ENCODE measurements at places on chromosomes 5 and 9.

GRCh38 chr9:21357479-21358460, 7.1 kb upstream of the IFNA6 start:
- no peak for DNase-seq

GRCh38 chr5:91162534-91163381, 220.4 kb downstream of the ARRDC3 start:
- DNase-seq = no peak

DNA sequence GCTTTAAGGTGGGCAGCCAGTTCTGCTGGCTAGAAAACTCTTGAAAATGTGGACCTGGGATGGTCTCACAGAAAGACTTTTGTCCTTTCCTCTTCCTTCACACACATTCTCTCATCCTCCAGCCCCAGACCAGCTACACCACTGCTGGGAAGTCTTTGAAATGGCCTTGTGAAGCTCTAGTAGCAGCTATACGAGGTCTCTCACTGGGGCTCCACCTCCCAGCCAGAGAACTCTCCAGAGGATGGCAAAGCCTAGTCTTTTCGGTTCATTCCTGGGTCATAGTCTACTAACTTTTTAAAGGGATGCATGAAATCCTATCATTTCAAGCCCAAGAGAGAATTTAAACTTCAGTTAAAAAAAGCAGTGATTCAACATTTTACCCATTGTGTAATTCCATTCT, 133.9 kb upstream of the ERCC6L2 start:
- no peak for DNase-seq

GRCh38 chr5:156798201-156798600, 51.9 kb upstream of the PPP1R2B start:
- DNase-seq = no peak

GRCh38 chr5:102451082-102451481, 47.7 kb downstream of the SLCO6A1 start:
- DNase-seq = no peak

- DNase-seq = no peak
Measured at GRCh38 chr5:51661646-51662265, 278.5 kb downstream of the ISL1 start.

GRCh38 chr5:90932052-90932699, 373.6 kb downstream of the ADGRV1 start:
- peak; percentile 67 for DNase-seq

- no peak for DNase-seq
Measured at GRCh38 chr5:87649455-87649854, 236.7 kb upstream of the CCNH start.

DNA sequence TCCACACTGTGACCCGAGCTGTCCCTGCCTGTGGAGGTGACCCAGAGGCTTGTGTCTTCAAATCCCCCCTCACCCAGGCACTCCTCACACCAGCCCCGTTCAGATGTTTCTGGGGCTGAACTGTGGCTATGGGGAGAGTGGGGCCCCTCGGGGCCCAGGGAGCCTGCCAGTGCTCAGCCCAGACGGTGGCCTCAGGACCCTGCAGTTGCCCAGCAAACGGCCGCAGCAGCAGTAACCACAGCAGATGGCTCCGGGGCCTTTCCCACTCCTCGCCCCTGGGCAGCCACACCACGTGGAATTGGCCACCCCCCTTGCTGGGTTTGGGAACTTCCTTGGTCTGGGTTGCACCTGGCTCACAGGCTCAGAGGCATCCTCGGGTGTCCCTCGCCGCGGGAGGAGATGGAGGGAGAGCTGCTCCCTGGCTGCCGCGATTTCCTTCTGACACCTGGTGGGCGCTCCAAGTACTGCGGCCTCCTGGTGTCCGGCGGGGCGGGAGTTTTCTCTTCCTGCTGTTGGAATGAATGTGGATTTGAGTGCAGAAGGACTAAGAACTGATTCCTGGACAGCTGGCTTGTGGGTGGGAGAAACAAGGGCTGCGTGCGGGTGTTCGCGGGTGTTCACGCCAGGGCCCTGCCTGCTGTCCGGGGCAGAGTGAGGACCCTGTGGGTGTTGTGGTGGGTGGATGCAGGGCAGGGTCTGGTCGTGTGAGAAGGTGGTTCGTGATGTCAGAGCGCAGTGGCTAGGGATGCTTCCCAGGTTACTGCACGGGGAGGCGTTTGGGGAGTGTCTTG, 97.5 kb downstream of the COL5A1 start:
- DNase-seq = peak; percentile 13

GRCh38 chr9:107333363-107333762, 50.3 kb downstream of the RAD23B start:
- no peak for DNase-seq

DNA sequence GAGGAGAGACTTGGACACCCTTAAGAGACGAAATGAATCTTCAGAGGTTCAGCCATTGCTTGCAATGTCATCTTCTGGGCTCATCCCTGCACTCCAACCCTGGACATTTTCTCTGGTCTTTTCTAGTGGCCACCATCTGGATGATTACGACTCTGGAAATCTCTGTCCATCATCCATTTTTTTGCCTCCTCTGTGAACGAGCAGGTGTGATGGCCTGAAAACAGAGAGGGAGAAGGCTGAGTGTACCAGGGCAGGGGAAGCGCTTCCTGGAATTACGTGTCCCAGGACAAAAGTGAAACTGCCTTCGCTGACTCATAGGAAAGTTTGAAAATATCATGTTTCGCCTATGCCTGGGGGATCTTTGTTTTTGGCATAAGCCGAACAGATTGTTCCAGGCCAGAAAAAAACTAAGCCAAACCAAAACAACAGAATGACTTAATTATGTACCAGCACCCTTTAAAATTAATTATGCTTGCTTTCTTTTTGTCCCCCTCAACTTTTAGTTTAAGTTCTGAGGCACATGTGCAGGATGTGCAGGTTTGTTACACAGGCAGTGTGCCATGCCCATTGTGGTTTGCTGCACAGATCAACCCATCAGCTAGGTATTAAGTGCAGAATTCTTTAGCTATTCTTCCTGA, 31.9 kb downstream of the ANKRD33B start:
- peak; percentile 78 for DNase-seq

DNA sequence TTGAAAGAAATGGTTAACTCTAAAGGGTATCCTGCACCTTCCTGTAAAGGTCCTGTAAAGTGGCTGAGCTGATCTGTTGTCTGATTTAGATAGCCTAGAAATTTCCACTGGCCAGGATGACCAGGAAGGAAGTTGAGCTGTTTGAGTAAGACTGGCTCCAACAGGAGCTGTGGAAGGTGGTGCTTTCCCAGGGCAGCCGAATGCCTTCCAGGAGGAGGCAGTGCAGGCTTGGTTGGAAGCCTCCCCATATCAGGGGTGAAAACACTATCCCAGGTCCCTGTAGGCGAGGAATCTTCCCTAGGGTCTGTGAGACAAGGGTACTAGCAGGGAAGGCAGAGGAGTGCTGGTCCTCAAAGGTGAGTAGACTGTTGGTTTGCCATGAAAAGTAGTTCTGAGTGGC, 98.4 kb downstream of the LIX1 start:
- DNase-seq = no peak

- DNase-seq = no peak
Measured at GRCh38 chr5:31530541-31531265, 1.2 kb downstream of the DROSHA start.

- DNase-seq = no peak
Measured at GRCh38 chr5:33507426-33507825, 66.7 kb downstream of the TARS1 start.

DNA sequence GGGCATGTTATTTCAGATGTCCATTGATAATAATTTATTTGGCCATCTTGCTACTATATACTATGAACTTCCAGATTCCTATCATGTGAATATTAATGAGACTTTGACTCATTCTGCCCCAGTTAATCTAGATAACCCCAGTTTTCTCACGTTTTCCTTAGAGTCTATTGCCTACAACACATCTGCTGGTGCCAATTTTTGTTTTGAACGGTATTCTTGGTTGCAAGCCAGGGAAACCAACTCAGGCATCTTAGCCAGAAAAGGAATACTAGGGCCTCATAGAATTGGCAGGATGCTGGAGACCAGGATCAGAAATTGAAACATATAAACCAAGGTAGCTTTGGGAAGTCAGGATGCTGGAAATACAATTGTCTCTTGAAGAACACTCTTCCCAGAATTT, 28.0 kb upstream of the NPR3 start:
- DNase-seq = no peak

- no peak for DNase-seq
Measured at GRCh38 chr5:128015978-128016377, 67.6 kb upstream of the SLC12A2 start.

DNA sequence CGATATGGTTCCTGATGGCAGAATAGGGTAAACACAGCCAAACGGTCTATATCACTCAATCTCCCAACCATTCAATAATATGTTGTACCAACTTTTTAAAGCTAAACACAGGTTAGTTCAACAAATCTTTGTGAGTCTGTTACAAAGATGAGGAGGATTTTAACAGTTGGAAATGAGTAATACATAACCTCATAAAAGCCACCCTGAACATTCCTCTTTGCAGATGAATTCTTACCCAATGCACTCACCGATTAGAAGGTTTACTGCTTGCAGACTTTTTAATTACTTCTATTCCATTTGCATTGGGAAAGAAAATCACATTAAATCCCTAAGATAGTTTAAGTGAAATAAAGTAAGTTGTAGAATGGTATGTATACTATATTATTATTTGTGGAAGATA, 23.3 kb upstream of the TRMT10B start:
- DNase-seq = no peak

DNA sequence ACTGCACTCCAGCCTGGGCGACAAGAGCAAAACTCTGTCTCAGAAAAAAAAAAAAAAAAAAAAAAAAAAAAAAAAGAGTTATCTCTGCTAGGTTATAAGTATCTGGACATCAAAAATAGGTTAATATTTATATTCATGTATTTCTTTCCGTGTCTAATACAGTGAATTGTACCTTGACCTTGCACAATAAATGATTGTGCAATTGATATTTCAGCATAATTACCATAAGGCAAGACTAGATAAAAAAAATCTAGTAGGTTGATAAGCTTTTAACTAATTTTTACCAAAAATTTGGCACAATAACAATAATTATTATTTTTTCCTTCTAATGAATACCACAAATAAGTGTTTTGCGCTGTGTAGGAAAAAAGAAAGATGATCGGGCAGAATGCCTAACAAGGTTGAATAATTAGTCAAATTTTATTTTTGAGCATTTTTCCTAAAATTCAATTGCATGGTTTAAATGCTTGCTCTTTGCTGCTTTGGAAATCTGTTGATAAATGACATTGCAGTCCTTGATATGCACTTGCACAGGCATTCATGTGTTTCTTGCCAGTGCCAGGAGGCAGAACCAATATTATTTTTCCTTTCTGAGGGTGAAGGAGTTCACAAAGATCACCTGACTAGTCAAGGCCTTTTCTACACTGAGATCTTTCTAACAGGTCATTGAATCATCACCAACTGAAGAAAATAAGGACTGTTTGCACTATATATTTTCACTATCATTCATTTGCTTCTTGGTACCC, 127.5 kb downstream of the ARRDC3 start:
- DNase-seq = no peak

GRCh38 chr9:93492327-93492726, 38.9 kb upstream of the FAM120AOS start:
- DNase-seq = no peak

DNA sequence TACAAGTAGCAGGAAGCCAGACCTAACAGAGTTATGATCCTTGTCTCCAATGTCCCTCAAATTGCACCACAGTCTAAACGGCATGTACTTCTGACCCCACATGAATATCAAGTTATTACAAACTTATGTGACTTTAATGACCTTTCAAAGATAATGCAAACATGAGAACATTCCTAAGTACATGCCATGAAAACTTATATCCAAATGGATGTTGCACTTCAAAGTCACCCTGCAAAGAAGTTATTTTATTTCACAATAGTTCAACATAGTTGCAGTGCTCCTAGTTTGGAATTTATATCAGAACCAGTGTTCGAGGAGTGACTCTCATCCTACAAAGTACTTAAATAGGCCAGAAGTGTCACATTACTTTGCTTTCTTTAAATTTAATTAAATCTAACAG, 41.2 kb upstream of the ITGA1 start:
- no peak for DNase-seq

DNA sequence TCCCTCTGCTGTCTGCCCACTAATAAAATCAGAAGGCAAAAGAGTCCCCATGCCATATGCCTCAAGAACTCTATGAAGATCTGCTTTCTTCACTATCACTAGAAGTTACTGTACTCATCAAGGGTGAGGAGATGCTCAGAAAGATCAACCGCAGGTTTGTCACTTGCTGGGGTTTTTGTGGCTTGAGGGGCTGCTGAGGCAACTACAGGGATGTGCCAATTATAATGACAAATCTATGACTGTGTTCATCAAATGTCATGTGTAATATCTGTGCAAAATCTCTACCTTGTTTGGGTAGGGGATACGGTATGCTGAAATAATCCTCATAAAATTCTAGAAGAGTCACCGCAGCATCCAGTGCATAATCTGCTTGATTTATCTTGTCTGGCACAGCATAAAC, 13.0 kb downstream of the ERAP1 start:
- DNase-seq = no peak

DNA sequence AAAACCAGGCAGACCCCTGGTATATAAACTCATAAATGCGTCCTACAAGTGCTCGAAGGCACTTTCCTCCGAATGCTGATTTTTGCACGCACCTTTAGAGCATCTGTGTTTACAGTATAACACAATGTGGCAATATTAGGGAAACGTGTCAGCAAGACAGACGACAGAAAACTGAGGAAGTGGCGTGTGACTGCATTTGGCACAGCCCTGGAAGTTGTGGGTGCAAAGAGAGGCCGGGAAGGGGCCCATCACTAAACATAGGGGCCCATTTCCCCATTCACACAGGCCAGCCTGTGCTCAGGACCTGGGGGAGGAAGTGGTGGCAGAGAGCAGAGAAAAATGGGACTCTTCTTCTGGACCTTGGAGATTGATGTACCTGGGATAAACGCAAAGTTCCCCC, 48.2 kb downstream of the RASGEF1C start:
- peak; percentile 6 for DNase-seq

DNA sequence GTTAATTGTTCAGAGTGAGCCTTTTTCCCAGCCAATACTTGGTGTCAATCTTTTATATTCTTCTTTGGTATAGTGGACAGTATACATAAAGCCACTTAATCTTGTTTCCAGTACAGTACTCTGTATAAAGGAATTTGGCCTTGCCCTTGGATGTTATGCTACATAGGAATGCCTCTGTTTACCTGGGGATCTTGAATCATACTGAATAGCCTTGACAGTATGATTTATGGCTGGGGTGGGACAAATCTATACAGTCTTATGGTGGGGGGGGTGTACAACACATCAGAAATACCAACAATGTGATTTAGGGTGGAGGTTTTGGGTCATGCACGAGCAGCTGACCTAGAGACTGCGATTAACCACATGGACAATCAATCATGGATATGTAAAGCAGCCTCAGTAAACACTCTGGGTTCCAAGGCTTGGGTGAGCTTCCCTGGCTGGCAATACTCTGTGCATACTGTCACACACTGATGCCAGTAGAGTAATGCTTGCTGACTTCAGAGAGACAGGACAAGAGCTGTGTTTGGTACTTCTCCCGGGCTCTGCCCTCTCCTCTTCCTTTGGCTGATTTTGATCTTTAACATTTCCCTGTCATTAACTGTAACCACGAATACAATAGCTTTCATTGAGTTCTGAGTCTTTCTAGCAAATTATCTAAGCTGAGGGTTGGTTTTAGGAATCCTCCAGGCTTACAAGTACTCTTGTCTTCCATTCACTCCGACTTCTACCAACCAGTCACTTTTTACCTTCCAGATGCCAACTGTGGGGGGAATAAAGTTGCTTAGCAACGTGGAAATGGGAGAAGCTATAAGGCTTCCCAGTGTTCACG, 84.6 kb downstream of the IARS1 start:
- no peak for DNase-seq

GRCh38 chr9:92631452-92632343, 38.2 kb downstream of the IPPK start:
- no peak for DNase-seq

Measured in NCI-H1694 treated with DMSO at 0.1 percent for 48 hours (cell line).